ENCODE measurements at places on chromosomes 1 and 21. TPM values are rescaled to one million over a fixed set of nuclear protein-coding genes. Genes with fewer than 3 reads are reported as not detected.

Gene CELA3A
- polyA plus RNA-seq: not detected

DNA sequence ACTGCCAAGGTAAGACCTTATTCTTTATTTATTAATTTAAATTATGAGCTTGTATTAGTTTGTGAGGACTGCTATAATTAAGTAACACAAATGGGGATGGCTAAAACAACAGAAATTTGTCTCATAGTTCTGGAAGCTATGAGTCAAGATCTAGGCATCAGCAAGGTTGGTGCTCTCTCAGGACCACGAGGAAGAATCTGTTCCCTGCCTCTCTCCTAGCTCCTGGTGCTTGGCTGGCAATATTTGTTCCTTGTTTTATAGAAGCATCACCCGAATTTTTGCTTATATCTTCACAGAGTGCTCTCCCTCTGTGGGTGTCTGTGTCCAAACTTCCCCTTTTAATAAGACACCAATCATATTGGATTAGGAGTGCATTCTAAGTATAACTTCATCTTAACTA, 41.4 kb upstream of the CCDC190 start:
- DNase-seq: no peak

DNA sequence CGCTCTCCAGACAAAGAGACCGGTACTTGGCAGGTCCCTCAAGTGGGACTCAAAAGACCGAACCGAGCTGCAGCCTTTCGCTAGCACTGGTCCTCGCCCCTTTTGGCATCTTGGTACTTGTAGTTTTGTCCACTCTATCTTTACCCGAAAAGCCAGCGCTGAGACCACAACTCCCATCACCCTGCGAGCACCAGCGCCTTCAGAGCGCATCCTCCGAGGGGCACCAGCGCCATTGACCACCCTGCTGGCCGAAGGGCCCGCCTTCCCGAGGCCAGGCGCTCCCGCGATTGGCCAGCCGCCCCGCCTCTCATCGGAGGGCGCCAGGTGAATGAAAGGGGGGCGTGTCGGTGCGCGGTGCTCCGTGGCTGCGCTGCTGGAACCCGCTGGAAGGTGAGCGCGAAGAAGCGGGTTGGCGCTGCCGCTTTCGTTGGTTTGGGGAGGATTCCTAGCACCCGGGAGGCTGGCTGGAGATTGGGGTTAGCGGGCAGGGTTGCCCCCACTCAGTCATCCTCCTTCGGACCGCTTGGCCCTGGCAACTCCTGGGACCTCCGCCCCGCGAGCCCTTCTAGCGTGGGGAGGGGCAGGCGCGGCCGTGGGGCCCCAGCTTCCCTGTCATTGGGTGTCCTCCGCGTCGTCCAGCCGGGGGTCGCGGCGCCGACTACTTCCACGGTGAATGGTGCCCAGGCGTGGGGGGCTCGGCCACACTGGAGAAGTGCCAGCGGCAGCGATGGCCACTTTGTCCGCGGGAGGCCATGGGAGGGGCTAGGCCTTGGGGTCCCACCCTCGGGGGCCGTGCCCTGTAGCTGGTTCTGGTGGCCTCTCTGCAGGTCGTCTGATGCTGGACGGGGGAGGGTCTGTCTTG, at the start of gene ZBTB8B:
TSS of gene ZBTB8B (plus strand) at position 357 of the 862 bp plus-strand sequence. CDS start 5,553 bp downstream, outside the sequence.
- DNase-seq: peak; percentile 10

GRCh38 chr1:154176337-154176736, 15.6 kb downstream of the TPM3 start:
- DNase-seq: peak; percentile 63

GRCh38 chr1:177355575-177355974, 184.8 kb downstream of the BRINP2 start:
- DNase-seq: peak; percentile 6

DNA sequence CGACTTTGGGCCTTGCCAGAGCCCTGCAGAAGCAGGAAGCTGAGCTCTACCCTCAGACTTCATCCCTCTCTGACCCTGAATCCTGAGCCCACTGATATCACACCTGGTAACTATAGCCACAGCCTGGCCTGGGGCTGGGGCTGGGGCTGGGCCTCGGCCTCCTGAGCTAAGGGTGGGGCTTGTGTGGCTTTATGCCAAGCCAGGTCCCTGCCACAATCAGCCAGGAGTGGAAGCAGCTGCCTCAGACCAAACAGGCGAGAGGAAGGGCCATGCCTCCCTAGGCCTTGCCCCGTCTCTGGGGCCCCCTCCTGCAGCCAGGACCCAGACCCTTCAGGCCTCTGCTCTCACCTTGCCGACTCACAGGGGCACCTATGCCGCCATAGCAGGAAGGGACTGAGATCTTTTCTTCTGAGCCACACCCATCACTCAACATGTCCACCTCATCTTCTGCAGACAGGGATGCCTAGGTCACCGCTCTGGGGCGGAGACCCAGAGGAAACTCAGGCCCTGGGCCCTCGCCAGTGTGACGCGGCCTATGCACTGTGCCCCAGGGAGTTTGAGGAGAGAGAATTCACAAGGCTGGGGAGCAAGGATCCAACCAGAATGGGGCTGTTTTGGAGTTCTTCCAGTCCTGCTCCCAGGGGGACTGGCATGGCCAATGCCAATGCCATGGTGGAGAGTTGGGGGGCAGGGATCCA, 5.7 kb downstream of the UBXN11 start:
- no peak for DNase-seq

- DNase-seq: no peak
Measured at GRCh38 chr1:240829487-240829886, 217.5 kb upstream of the GREM2 start.

GRCh38 chr1:112060261-112060660, 70.8 kb upstream of the KCND3 start:
- DNase-seq: no peak

DNA sequence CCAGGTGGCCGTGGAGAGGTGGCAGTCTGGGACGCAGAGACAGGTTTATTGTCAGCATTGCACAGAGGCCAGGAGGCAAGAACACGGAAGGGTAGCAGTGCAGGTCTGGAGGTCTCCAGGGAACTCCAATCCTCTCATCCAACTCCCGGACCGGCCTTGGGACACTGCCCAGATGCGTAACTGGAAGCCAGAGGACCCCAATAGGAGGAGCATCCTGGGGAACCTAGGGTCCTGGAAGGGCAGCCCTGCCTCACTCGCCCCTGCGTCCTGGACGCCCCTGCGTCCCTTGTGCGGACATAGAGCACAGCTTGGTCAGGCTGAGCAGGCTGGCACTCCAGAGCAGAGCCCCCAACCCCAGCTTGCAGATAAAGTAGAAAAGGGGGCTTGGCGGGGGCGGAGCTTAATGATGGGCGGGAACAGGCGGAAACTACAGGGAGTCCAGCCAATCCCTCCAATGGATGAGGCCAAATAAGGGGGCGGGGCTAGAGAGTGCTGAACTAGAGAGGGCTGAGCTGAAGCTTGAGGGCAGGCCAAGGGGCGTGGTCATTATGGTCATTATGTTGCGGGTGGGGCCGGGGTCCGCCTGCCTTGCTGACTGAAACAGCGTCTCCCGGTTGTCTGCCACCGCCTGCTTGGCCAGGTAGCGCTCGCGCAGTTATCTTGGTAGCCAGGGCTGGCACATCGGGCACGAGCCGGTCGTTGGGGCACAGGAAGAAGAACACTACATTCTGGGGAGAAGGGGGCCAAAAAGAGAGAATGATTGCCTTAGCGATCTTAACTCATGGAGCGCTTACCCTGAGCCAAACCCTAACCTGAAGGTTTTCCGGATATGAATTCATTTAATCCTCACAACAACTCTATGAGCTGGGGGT, 3.7 kb upstream of the ARHGEF19 start:
- no peak for DNase-seq

Gene AMY1A
- polyA plus RNA-seq: not detected

DNA sequence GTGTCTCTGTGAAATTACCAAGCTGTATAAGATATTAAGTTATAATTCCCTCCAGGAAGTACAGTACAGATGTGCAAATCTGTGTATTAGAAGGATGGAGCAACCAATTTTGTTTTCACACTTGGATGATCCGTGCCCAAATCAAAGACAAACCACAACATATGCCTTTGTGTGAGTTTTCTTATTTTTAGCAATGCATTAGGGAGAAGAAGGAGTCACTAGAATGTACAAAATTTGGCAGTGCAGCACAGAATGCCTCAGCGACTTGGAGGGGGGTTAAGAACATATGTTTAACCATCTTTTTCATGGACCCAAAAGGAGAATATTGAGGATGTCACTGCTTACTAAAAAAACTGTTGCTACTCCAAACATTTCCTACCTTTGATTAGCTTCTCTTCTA, 45.3 kb downstream of the DAB1 start:
- no peak for DNase-seq

Gene SAMD11
- polyA plus RNA-seq: 1.6 TPM

DNA sequence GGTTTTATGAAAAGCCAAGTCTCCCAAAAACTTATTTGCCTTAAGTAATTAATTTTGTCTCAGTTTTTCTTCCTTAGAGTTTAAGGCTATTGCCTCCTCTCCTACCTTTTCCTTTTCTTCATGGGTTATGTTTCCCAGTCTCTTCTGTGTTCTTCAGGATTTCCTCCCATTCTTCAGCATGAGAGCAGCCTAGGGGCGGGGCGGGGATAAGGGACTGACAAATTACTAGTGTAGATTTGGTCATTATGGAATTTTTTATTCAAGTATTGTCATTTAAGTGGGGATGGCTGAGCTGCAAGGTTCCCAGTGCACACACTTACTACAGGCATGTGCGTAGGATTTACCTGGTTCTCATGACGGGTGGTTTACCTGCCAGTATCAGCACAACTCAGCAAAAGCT, 35.2 kb upstream of the PIGV start:
- no peak for DNase-seq

Gene SGIP1
- polyA plus RNA-seq: 85.1 TPM

Gene FCRL5
- polyA plus RNA-seq: not detected

Gene KDF1
- 0.06 TPM for polyA plus RNA-seq

DNA sequence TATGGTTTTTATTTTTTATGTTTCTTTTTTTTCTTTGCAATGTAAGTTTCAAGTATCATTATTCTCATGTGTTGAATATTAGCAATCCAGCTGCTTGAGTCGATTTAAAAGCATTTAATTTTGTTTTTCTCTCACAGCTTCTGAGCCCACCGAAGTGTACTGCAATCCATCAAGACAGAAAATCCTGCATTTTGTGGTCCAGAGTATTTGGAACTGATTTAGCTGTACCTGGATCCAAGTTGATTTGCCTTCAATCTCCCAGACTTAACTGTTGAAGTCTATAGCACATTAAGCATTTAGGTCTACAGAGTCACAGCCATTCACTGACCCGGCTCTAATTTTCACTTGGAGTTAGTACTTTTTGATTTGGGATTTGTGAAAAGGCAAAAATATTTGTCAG, 622.9 kb upstream of the ADAMTS5 start:
- DNase-seq: no peak

Gene ASAP3
- 25.5 TPM for polyA plus RNA-seq

DNA sequence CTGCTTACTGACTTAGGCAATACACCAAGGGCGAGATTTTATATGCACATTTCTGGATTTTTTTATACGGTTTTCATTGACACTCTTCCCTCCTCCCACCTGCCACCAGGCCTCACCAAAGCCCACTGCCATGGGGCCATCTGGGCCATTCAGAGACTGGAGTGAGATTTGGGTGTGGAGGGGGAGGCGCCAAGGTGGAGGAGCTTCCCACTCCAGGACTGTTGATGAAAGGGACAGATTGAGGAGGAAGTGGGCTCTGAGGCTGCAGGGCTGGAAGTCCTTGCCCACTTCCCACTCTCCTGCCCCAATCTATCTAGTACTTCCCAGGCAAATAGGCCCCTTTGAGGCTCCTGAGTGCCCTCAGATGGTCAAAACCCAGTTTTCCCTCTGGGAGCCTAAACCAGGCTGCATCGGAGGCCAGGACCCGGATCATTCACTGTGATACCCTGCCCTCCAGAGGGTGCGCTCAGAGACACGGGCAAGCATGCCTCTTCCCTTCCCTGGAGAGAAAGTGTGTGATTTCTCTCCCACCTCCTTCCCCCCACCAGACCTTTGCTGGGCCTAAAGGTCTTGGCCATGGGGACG, 57.9 kb downstream of the LACTBL1 start:
- no peak for DNase-seq

DNA sequence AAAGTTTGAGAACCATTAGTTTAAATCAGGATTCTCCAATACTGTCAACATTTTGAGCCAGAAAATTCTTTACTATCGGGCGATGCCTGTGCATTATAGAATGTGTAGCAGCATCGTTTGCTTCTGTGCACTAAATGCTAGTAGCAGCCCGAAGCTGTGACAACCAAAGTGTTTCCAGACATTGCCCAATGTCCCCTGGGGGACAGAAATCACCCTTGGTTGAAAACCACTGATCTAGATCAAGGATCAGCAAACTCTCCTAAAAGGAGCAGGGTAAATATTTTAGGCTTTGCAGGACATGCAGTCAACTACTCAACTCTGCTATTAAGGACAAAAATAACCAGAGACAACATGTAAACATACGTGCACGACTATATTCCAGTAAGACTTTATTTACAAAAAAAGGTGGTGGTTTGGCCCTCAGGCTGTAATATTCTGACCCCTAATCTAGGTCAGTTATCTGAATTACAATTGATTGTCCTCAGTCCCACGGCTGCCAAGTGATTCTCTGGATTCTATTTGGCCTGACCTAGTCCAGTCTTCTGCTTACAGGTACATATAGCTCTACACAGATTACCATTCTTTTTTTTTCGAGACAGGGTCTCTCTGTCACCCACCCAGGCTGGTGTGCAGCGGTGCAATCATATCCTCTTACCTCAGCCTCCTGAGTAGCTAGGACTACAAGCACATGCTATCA, 10.6 kb downstream of the FAF1 start:
- DNase-seq: no peak

DNA sequence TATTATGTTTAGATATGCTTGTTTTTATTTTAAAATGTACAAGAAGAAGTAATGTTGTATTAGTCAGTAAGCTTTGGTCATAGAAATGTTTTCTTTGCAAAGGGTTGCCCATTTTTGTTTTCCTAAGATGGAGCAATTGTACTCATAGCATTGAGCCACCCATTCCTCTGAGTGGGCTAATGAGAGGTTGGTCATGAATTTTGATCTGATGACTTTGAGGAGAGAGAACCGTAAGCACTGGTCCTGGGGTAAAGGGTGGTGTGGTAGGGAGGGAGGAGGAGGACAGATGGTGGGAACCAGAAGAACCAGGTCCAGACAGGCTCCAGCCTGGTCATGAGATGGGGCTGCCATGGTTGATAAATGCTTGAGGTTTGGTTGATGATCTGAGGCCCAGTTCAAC, 15.9 kb upstream of the SLC6A9 start:
- no peak for DNase-seq

GRCh38 chr1:5273280-5274003, 619.0 kb downstream of the AJAP1 start:
- no peak for DNase-seq
